Left colon (tissue), 2 donors: ENCODE measurements at places on chromosomes 5 and 9.

DNA sequence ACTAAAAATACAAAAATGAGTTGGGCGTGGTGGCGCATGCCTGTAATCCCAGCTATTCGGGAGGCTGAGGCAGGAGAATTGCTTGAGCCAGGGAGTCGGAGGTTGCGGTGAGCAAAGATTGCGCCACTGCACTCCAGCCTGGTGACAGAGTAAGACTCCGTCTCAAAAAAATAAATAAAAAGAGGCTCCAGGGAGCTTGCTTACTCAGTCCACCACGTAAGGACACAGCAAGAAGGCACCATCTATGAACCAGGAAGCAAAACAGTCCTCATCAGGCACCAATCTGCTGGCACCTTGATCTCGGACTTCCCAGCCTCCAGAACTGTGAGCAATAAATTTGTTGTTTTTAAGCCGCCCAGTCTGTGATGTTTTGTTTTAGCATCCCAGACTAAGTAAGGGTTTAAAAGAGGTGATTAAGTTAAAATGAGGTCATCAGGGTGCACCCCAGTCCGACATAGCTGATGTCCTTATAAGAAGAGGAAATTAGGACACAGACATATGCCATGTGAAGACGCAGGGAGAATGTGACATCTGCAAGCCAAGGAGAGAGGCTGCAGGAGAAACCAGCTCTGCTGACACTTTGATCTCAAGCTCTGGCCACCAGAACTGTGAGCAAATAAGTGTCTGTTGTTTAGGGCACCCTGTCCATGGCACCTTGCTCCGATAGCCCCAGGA is 45.9 kb downstream of the C9orf50 start:
- DNase-seq = no peak

- no peak for DNase-seq
Measured at GRCh38 chr5:103834216-103834615, 271.6 kb upstream of the NUDT12 start.

- DNase-seq = peak; percentile 62
Measured at GRCh38 chr9:4298255-4299004, 1.4 kb downstream of the GLIS3 start.

- DNase-seq = no peak
Measured at GRCh38 chr9:107174441-107174840, 108.6 kb upstream of the RAD23B start.

DNA sequence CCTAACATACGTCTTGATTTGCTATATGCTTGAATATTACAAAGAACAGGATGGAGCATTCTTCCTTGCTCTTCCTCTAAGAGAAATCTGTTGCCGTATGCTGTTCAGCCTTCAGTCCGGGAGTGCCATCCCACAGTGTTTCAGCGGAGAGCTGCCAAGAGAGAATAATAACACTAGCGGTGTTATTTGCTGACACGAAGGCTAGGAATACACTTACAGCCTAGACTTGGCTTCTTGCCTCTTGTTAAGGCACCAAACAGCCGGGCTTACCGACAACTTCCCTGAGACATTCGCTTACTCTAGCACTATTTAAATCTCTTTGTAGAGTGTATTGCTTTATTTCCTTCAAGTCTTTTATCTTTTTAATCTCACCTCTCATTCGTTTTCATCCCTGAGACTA is 31.4 kb downstream of the KCTD16 start:
- DNase-seq = no peak

GRCh38 chr5:158947846-158948245 is 151.9 kb downstream of the EBF1 start:
- DNase-seq = no peak

GRCh38 chr5:73812962-73813588 is 187.1 kb downstream of the ARHGEF28 start:
- peak; percentile 48 for DNase-seq

DNA sequence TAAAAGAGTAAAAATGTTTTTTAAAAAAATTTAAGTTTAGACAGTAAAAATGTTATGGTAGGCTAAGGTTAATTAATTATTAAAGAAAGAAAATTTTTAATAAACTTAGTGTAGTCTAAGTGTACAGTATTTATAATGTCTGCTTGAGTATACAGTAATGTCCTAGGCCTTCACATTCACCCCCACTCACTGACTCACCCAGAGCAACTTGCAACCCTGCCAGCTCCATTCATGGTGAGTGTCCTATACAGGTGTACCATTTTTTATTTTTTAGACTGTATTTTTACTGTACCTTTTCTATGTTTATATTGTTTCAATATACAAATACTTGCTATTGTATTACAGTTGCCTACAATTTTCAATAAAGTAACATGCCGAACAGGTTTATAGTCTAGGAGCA is 234.1 kb downstream of the AUH start:
- no peak for DNase-seq

- no peak for DNase-seq
Measured at GRCh38 chr5:38541174-38541725, 15.2 kb downstream of the LIFR start.

DNA sequence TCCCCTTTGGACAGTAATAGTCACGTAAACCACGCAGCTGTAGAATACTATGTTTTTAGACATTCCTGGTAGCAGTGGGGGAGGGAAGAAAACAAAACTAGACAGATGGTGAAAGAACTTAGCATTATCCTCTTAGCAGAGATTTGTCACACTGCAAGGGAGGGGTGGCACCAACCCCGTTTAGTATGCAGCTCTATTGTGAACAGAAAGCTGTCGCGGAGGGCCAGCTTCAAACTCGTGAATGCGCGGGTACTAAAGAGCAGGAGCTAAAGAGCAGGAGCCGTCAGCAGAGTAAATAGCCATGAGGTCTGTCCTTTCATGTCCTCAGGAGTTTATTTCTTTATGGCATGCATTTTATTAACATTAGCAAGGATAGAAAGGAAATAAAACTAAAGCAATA is 141.9 kb upstream of the SLC12A2 start:
- peak; percentile 66 for DNase-seq

DNA sequence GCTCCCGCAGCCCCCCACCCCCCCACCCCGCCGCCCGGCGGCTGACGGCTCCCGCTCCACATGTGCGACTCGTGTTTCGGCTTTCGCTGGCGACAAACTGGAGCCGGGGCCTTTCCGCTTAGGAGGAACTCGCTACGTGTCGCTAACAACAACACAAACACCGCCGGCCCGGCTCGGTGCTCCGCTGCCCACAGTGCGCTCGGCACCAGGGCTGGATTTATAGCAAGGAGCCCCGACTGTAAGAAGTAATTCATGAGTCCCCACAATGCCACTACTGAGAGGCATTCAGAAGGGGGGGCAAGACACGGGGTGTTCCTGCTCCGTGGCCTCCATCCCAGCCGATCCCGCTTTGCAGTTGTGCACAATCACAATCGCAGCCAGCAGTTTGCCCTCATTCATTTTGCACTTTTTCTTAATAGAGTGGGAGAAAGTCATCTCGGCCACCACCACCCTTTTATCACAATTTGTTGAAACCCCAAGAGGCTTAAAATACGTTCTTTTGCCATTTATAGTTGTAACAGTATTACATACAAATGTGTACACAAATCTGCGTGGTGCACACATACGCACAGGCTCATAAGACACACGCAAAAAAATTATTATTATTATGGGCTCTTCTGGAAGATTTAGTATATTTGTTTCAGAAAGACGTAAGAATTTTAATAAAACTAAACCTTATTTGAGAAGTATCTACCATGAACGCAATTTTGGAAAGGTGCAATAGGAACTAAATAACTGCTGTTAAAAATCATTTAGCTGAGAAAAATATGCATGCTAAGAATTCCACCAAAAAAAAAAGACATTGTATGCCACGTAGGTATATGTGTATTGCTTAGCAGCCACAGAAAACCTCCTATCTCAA is 48.1 kb downstream of the EBF1 start:
- DNase-seq = peak; percentile 41
